Activated T-helper 2 cell treated with anti-CD3 and anti-CD28 coated beads, Interferon-gamma antibody, Interleukin-2, Interleukin-4, amounts not matched to agents 10 μg/mL and 5 μg/mL and 100 μg/mL, durations not matched to agents 14 hours and 24 hours and 36 hours (primary cell): ENCODE measurements at places on chromosomes 3 and 15. TPM values are rescaled to one million over a fixed set of nuclear protein-coding genes. Genes with fewer than 3 reads are reported as not detected.

DNA sequence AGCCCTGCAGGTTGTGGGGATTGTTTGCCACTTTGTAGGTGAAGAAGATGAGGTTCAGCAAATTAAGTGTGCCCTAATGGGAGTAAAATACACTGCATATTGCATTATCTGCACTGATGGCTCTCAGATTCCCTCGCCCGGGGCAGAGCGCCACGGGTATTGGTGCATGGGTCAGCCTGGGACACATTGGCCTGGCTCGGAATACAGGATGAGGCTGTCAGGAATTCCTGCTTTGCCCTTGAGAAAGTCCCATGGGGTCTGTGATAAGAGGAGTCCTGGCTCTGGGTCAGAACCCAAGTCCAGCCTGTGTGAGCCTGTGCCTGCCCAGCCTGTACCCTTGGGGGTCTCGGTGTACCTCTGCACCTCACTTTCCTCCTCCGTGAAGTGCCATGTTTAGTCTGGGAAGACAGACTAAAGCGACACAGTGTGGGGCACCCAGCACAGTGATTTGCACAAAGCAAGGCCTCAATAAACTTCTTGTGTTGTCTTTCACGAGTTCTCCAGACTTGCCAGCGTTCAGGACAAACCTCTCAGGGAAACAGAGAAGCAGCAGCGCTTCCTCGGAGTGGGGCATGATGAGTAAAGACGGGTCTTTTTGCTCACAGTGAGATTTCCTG, 107.6 kb downstream of the LRRK1 start:
- H3K27me3 ChIP-seq = peaks cover 7% of the 10 kb centered on the region
- no peak overlapping the region for H3K4me3 ChIP-seq
- H3K36me3 ChIP-seq = no peaks in the 10 kb centered on the region

DNA sequence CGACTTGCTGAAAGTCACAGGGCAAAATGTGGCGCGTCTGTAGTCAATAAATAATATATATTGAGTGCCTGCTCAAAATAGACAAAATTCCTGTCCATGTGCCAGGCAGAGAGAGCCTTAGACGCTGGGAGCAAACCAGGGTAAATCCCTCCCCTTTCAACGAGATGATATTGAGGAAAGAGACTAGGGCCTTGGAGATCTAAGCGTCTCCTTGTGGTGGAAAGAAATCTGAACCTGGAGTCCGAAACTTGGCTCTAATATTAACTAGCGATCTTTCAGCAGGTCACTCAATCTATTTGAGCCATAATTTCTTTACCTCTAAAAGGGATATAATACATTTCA, 348 bp upstream of the DPP8 start:
- H3K4me3 ChIP-seq = peak overlapping the region; percentile 99
- peaks cover 28% of the 10 kb centered on the region for H3K36me3 ChIP-seq
- H3K27ac ChIP-seq = peak overlapping the region; percentile 94
- H3K27me3 ChIP-seq = no peaks in the 10 kb centered on the region

DNA sequence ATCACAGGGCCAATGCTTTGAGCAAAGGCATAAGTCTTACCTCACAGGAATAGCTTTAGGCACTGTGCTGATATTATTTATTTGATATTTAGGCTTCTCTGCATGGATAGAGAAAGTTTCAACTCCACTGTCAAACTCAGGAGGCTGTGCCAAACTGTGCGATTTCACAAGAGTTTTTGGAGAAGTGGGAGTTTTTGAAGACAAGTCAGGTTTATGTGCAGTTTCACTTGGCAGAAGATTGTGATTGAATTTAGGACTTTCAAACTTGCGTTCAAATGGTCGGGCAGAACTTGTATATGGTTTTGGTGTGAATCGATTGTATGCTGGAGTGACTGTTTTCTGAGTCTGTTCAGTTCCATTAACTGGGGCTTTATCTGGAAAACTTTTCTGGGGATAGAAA, 113.7 kb downstream of the TJP1 start:
- no peak for DNase-seq
- H3K27me3 ChIP-seq = no peaks in the 10 kb centered on the region
- H3K4me1 ChIP-seq = no peaks in the 10 kb centered on the region
- H3K4me3 ChIP-seq = no peak overlapping the region
- no peaks in the 10 kb centered on the region for H3K36me3 ChIP-seq

GRCh38 chr3:158205994-158206393, 96.1 kb downstream of the RSRC1 start:
- H3K27ac ChIP-seq = no peak overlapping the region
- peaks cover 4% of the 10 kb centered on the region for H3K4me1 ChIP-seq
- peaks cover 20% of the 10 kb centered on the region for H3K36me3 ChIP-seq
- no peak overlapping the region for H3K4me3 ChIP-seq
- no peaks in the 10 kb centered on the region for H3K27me3 ChIP-seq
- no peak for DNase-seq

DNA sequence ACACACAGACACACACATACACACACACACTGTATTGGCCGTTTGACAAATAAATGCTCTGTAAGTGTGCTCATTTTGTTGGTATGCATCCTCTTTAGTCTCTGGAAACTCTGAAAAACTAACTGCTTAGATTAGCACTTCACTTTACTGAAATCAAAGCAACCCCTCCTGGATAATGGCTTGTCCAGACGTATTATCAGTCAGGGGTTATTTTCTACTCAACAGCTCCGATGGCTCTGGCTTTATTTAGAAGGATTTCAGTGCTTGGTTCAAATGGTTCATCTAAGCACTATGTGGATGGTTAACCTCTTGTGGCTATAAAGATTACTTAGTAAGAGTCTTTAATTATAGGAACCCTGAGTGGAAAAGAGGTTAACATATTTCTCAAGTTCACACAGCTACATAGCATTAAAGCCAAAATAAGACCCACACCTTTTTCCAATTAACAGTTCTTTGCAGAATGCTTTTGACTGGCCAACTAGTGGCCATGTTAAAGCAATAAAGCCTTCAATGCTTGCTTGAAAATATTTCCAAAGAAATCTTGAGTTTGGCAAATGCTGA, 516.1 kb upstream of the NAALADL2 start:
- no peak overlapping the region for H3K4me3 ChIP-seq
- no peaks in the 10 kb centered on the region for H3K4me1 ChIP-seq
- no peak overlapping the region for H3K27ac ChIP-seq
- H3K36me3 ChIP-seq = no peaks in the 10 kb centered on the region
- no peaks in the 10 kb centered on the region for H3K27me3 ChIP-seq
- no peak for DNase-seq

DNA sequence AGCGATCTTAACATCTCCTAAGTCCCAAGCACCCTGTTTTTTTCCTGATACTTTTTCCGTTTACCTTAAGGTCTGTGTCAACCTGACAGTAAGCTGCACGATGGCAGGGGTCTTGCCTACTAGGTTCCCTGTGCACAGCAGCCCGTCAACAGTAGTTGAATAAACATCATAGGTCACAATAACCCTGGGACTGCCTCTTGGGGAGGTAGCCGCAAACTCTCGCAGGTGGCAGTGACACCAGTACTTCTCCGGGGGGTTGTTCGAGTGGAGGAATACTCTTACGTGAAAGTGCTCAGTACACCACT, 365 bp upstream of the PDCD6IP start:
- DNase-seq = no peak
- H3K27ac ChIP-seq = peak overlapping the region; percentile 93
- peaks cover 27% of the 10 kb centered on the region for H3K36me3 ChIP-seq
- H3K4me3 ChIP-seq = peak overlapping the region; percentile 97

GRCh38 chr3:57783186-57784088, 27.3 kb downstream of the SLMAP start:
- no peak overlapping the region for H3K27ac ChIP-seq
- peaks cover 9% of the 10 kb centered on the region for H3K4me1 ChIP-seq
- no peaks in the 10 kb centered on the region for H3K27me3 ChIP-seq
- peaks cover 20% of the 10 kb centered on the region for H3K36me3 ChIP-seq
- H3K4me3 ChIP-seq = no peak overlapping the region

- peaks cover 38% of the 10 kb centered on the region for H3K36me3 ChIP-seq
- H3K27me3 ChIP-seq = no peaks in the 10 kb centered on the region
- peak overlapping the region; percentile 81 for H3K4me3 ChIP-seq
- no peak for DNase-seq
- H3K4me1 ChIP-seq = peaks cover 73% of the 10 kb centered on the region
Observed at GRCh38 chr3:15795651-15796308, 2.0 kb downstream of the ANKRD28 start.

GRCh38 chr15:45337224-45337623, 41.1 kb downstream of the GATM start:
- no peak overlapping the region for H3K27ac ChIP-seq
- H3K27me3 ChIP-seq = peaks cover 11% of the 10 kb centered on the region
- H3K36me3 ChIP-seq = no peaks in the 10 kb centered on the region
- DNase-seq = no peak
- H3K4me1 ChIP-seq = peaks cover 10% of the 10 kb centered on the region

DNA sequence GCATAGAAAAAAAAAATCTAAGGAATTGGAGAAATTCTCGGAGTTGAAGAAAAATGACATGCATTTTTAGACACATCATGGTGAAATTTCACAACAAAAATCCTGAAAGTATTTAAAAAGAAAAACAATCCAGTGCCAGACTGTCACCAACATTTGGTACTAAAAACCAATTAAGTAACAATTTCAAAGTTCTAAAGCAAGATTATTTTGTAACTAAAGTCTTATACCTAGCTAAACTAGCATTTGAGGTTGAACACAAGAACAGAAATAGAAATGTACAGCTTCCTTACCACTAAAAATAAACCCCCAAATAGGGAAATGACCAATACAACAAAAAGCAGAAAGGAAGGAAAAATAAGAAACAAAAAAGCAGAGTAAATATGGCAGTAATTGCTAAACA, 11.9 kb downstream of the TOMM70 start:
- no peak overlapping the region for H3K27ac ChIP-seq
- no peak overlapping the region for H3K4me3 ChIP-seq
- peaks cover 5% of the 10 kb centered on the region for H3K4me1 ChIP-seq
- DNase-seq = no peak
- peaks cover 66% of the 10 kb centered on the region for H3K36me3 ChIP-seq

Gene PROK2
- total RNA-seq = 0.25 TPM in 1 of 2 replicates, not detected in the other

Gene RCN2
- total RNA-seq = 35.7 and 36.1 TPM in 2 replicates
